ENCODE measurements at places on chromosomes 7 and 10.

GRCh38 chr10:96344178-96344577, 14.6 kb downstream of the OPALIN start:
- no peak for DNase-seq

- DNase-seq: no peak
Observed at GRCh38 chr10:677750-678661, 11.5 kb downstream of the DIP2C start.

- DNase-seq: no peak
Observed at GRCh38 chr7:141208539-141208938, 134.7 kb downstream of the TMEM178B start.

DNA sequence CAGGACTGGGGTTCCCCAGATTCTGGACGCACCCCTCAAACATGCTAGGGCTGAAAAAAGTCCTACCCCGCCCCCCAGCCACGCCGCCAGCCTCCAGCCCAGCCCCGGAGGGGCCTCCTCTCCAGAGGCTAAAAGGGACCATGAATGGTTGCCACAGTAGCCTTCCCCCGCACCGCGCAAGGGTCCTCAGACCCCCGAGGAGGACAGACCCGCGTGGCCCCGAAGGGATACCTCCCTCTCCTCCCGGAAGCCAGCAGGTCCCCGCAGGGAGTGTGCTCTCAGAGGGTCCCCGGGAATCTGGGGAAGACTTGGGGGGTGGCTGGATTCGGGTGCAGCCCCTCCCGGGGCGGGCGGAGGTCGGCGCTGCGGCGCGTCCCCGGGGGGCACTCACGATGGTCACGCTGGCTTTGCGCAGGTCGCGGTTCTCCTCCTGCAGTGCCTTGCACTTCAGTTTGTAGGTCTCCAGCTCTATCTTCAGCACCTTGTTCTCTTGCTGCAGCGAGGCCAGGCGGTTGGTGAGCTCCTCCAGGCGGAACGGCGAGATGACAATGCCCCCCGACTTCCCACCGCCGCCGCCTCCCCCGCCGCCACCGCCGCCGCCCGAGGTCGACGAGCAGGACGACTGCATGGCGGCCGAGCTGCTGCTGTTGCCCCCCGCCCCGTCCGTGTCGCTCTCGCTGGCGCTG, 482 bp downstream of the CCDC6 start:
- DNase-seq: no peak

- no peak for DNase-seq
Observed at GRCh38 chr10:13074563-13075451, 25.2 kb upstream of the OPTN start.

GRCh38 chr10:69633673-69634635, 3.9 kb downstream of the FAM241B start:
- DNase-seq: no peak

DNA sequence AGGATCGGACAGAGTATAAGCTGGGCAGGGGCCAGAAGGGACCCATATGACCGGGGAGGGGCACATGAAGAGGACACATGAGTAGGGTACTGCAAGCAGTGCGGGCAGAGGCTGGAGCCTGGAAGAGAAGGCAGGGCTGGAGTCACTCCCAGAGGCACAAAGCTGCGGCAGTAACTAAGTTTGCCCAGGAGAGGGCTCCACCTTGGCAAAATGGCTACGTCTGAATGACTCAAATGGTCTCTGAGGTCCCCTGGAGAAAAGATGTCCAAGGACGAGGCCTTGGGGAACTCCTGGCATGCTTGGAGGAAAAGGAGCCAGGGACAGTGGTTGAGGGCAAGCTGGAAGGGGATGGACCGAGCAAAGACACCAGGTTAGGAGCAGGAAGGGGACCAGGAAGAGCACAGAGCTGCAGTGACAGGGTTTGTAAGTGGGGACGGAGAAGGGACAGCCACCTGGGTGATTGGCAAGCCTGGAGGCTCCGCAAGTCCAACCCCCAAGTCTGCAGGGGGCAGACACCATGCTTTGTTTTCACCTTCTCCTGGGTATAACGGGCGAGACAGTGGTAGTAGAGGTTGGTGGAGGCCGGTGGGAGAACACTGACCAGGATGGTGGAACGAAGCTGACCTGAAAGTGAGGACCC, 43.1 kb upstream of the LBX1 start:
- no peak for DNase-seq

DNA sequence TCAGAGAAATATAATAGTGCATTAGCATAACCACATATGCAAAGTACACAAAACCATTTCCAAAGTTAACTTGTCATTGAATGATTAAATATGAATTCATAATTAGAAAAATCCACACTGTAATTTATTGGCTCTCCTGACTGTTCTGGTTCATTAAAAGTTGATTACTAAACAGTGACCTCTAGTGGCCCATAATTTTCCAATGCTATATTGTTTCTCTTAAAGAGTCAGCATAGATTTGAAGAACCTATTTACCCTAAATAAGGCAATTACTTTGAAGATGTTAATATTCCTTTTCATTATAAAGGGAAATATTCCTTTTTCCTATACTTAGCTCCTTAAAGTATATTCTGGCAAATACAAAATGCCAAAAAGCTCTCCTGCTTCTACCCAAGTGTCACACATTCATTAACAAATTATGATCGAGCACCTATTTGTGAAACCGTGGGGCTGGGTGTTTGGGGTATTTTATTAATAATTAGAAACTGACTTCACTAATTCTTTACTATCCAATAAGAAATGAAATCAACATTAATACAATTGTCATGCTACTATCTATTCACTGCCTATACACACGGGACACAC, 86.2 kb downstream of the HIBADH start:
- DNase-seq: no peak

DNA sequence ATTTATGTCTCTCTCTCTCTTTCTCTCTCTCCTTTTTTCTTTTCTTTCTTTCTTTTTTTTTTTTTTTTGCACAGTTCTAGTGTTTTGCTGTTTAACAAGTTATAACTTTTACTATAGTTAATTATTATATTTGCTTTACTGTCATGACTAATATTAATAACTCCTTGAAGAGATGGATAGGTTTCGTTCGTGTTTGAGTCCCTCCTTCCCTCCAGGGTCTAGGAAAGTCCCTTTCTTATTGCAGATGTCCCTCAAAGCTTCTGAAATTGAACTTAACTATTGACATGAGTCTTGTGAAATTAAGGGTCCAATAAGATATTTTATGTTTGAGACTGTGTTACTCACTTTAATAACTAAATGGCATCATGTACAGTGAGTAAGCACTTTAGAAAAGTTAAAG, 131.4 kb downstream of the PLXDC2 start:
- DNase-seq: no peak

GRCh38 chr10:84138478-84139125, 707 bp upstream of the GHITM start:
- DNase-seq: no peak

Data from BJ (cell line).